ENCODE measurements at places on chromosomes 1 and 21.

DNA sequence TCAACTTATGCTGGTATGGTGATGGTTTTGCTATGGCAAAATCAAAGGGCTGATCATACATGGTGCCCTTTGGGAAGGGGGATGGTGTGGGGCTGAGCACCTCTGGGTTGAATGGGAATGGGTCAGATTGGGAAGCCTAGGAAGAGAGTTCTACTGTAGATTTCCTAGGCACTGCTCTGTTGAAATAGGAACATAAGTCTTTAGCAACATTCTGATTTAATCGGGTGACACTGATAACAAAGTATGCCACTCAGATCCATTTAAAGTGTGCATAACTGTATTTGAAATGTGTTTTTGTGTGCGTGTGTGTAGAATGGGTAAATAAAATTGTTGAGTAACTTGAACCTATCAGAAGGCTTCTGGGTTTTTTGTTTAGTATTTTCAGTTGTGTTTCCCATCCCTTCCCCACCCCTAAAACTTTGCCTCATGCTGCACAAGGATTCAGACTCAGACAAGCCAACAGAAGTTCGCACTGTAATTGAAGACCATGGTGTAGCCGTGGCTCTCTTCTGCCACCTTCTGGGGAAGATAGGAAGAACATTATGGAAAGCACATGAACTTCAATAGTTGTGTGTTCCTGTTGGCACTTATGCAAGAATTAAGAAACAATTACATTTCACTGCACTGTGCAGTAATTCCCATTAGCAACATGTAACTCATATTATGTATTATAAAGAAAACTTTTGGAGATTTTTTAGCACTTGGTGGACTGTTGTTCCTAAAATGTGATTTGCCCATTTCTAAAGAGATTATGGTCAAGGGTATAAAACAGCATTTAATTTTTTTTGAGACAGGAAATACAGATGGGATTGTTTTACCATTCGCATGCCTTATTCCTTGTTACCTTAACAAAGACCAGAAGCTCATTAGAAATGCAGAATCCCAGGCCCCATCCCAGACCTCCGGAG, 10.9 kb upstream of the C4BPB start:
- H3K27me3 ChIP-seq: no peaks in the 10 kb centered on the region
- peak; percentile 78 for DNase-seq
- peaks cover 33% of the 10 kb centered on the region for H3K36me3 ChIP-seq
- H3K4me1 ChIP-seq: no peaks in the 10 kb centered on the region
- H3K4me3 ChIP-seq: no peak overlapping the region
- H3K27ac ChIP-seq: no peak overlapping the region

DNA sequence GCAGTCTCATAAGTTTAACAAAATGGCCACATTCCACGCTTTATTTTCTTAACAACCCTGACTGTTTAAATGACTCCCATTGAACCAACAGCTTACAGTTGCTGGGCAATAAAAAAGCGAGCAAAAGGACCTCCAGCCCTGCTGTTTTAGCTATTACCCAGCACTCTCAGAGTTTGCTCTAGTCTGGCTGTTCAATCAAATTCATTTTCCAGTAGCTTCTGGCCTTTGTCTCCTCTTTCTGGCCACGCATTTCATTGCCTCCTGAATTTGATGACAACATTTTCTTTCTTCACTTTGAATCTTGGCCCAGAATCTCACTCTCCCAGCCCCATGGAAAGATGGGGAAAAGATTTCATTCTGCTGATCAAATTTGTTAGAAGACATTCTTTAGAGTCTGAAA, 44.1 kb upstream of the DOCK7 start:
- no peak overlapping the region for H3K27ac ChIP-seq
- H3K27me3 ChIP-seq: no peaks in the 10 kb centered on the region
- H3K36me3 ChIP-seq: no peaks in the 10 kb centered on the region
- no peak for DNase-seq

DNA sequence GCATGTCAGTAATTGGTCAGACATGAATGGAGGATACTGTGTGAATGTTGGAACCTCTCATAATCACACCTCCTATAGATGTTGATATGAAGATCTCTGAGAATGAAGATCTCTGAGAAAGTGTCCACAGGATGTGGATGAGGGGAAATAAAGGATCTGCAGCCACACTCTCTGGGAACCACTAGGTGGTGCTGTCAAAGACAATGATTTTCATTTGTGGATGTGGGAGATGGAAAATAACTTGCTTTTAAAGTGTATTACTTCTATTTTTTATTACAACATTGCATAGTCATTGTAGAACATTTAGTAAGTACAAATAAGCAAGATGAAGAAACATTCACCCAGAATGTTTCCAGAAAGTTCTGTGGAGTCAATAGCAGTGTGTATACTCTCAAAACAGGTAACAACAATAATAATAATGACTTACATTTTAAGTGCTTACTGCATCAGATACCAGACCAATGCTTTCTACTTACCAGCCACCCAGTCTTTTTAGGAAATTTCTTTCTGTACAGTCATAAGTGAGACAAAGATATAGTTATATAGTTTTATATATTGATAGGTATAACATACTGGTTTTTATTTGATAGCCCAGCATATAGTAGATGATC, 128.2 kb downstream of the ATG4C start:
- no peaks in the 10 kb centered on the region for H3K4me1 ChIP-seq
- peaks cover 19% of the 10 kb centered on the region for H3K27me3 ChIP-seq
- no peaks in the 10 kb centered on the region for H3K36me3 ChIP-seq
- H3K27ac ChIP-seq: no peak overlapping the region
- no peak overlapping the region for H3K4me3 ChIP-seq
- peak; percentile 24 for DNase-seq

- no peak overlapping the region for H3K4me3 ChIP-seq
- H3K36me3 ChIP-seq: peaks cover 3% of the 10 kb centered on the region
- H3K4me1 ChIP-seq: no peaks in the 10 kb centered on the region
- no peaks in the 10 kb centered on the region for H3K27me3 ChIP-seq
Observed at GRCh38 chr1:183248989-183249691, 63.1 kb downstream of the LAMC2 start.

- H3K36me3 ChIP-seq: peaks cover 85% of the 10 kb centered on the region
- H3K4me1 ChIP-seq: peaks cover 26% of the 10 kb centered on the region
- peak; percentile 50 for DNase-seq
- H3K4me3 ChIP-seq: no peak overlapping the region
- peak overlapping the region; percentile 30 for H3K27ac ChIP-seq
- H3K27me3 ChIP-seq: no peaks in the 10 kb centered on the region
Observed at GRCh38 chr1:8862528-8862927, 16.0 kb downstream of the ENO1 start.

GRCh38 chr1:234611225-234611846, 1.4 kb upstream of the IRF2BP2 start:
- peaks cover 18% of the 10 kb centered on the region for H3K4me1 ChIP-seq
- DNase-seq: peak; percentile 94
- H3K36me3 ChIP-seq: peaks cover 19% of the 10 kb centered on the region

- peak; percentile 87 for DNase-seq
- H3K4me3 ChIP-seq: no peak overlapping the region
- H3K27me3 ChIP-seq: peaks cover 63% of the 10 kb centered on the region
Observed at GRCh38 chr1:167136191-167136614, 42.3 kb downstream of the STYXL2 start.

DNA sequence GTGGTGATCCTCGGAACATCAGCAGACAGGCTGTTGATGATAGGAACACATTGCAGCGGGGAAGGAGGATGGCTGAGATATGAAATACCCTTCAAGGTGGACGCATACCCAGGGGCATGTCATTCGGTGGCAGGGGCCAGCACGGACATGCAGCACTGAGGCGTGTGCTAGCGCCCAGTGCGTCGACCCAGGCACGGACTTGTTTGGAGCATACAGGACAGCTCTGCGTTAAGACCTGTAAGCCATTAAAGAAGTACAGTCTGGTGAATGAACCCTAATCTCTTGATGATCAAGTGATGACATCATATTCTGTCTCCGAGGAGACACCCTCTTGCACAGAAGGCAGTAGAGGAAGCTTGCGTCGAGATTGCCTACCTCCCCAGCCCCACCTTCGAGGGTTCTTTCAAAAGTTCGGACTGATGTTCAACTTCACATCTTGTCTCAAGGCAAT, 63.6 kb upstream of the KIF26B start:
- H3K4me3 ChIP-seq: no peak overlapping the region
- H3K36me3 ChIP-seq: peaks cover 7% of the 10 kb centered on the region
- H3K27me3 ChIP-seq: no peaks in the 10 kb centered on the region
- peaks cover 14% of the 10 kb centered on the region for H3K4me1 ChIP-seq
- H3K27ac ChIP-seq: peak overlapping the region; percentile 78

- no peaks in the 10 kb centered on the region for H3K27me3 ChIP-seq
- H3K4me3 ChIP-seq: no peak overlapping the region
- H3K27ac ChIP-seq: peak overlapping the region; percentile 1
- peaks cover 5% of the 10 kb centered on the region for H3K4me1 ChIP-seq
- peak; percentile 56 for DNase-seq
- peaks cover 83% of the 10 kb centered on the region for H3K36me3 ChIP-seq
Observed at GRCh38 chr1:12001249-12001917, 17.9 kb upstream of the MIIP start.
